ENCODE measurements at places on chromosomes 5 and 9.
A peak's percentile ranks its signal among the peaks of the same experiment; 100 is the strongest.

DNA sequence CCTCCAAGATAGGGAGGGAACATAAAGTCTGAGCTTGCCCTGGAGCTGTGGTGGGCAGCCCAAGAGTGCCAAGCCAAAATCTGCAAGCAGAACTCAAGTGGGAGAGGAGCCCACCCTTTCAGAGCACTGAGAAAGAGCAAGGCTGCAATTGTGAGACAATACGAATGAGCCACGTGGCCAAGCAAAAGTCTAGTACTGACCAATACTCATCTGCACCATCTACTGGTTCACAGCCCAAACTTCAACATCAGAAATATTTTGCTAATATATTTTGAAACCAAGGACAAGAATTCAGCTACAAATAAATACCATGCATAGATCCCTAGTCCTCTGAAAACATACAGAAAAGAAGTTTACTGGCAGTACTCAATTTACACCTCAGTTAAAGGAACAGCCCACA lies 696.2 kb upstream of the COX7C start:
- no peak for DNase-seq

DNA sequence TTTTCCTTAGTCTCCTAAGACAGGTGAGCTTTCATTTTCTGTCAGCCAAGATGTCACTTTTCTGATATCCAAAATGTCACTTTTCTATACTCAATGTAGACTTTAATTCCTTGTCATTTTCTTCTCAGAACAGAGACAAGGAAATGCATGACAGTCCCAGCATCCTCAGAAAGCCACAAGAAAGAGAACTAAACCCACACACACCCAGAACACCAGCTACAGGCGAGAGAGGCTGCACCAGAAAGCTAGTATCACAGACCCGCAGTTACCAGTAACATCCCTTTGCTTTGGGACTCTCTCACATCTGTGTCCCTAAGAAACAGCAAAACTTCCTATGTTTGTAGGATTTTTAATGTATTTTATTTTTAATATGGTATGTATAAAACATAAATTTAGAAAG lies 17.1 kb downstream of the TRMO start:
- no peak for DNase-seq

GRCh38 chr9:128002959-128003358 lies 22.2 kb upstream of the EEIG1 start:
- DNase-seq = peak; percentile 96

DNA sequence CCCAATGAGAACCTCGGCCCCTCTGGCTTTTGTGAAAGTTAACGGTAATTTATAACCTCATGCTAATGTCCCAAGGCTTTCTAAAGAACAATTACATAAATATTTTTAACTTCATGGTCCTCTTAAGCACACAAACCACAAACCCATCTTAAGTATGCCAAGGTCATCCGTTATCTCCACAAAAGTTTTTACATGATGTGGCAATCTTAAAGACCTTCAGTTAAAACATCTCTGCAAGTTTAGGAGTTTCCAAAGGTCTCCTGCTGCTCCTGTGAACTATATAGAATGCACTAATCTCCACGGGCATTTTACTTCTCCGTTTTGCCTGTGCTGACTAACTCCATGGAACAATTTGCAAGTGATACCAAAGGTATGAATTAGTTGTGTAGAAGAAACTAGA lies 228.2 kb downstream of the TLE1 start:
- DNase-seq = no peak

DNA sequence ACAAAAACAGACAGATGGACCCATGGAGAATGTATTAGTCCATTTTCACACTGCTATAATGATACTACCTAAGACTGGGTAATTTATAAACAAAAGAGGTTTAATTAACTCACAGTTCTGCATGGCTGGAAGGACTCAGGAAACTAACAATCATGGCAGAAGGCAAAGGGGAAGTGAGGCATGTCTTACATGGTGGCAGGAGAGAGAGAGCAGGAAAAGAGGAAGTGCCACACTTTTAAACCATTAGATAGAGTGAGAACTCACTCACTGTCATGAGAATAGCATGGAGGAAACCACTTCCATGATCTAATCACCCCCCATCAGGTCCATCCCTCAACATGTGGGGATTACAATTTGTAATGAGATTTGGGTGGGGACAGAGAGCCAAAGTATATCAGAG lies 808.9 kb downstream of the CDH12 start:
- DNase-seq = no peak

GRCh38 chr9:127860260-127860659 lies 5.8 kb upstream of the ENG start:
- DNase-seq = no peak

GRCh38 chr9:124202447-124202971 lies 55.2 kb upstream of the NEK6 start:
- DNase-seq = peak; percentile 69

- DNase-seq = peak; percentile 56
Measured at GRCh38 chr9:13267743-13268142, 11.7 kb downstream of the MPDZ start.

- DNase-seq = peak; percentile 63
Measured at GRCh38 chr9:89874351-89875321, 269.8 kb downstream of the GADD45G start.

- peak; percentile 31 for DNase-seq
Measured at GRCh38 chr9:89877051-89878002, 272.5 kb downstream of the GADD45G start.
